ENCODE measurements at places on chromosomes 1 and 21.

GRCh38 chr1:16135501-16135900 lies 20.4 kb downstream of the EPHA2 start:
- no peak for DNase-seq

- DNase-seq, result no peak
These were observed 82.7 kb upstream of the ZBTB18 start for GRCh38 chr1:243968413-243968812.

DNA sequence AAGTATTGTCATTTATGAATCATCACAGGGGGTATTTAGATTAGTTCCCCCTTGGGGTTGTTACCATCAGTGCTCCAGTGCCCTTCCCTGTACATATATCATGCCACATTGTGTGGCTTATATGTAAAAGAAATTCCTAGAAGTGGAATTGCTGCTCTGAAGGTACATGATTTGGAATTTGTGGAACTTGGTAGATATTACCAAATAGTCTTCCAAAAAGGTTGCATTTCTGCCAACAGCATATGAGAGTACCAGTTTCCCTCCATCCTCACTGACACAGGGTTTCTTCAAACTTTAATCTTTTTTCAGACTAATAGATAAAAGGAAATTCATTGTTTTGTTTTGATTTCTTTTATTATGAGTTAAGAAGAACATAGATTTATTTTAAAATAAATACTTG lies 41.3 kb downstream of the AKNAD1 start:
- DNase-seq, result no peak

- DNase-seq, result peak; percentile 28
These were observed 40.8 kb upstream of the KCTD3 start for GRCh38 chr1:215526147-215526845.

DNA sequence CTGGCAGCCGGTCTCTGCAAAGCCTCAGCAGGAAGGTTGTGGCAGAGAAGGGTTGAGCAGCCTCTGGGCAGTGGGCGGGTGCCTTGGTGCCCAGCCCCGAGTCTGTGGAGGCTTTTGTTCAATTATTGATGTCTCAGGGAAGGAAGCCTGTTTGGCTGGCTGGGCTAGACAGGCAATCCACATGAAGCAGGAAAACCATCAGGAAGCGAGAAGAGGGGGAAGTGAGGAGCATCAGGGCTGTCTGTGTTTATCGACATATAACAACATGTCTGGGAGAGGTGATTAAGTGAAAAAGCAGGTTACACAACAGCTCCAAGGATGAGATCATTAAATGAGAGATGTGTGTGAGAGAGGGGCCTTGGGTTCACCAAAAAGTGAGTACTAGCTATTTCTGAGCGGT lies 105.4 kb downstream of the UBE2U start:
- DNase-seq, result no peak

DNA sequence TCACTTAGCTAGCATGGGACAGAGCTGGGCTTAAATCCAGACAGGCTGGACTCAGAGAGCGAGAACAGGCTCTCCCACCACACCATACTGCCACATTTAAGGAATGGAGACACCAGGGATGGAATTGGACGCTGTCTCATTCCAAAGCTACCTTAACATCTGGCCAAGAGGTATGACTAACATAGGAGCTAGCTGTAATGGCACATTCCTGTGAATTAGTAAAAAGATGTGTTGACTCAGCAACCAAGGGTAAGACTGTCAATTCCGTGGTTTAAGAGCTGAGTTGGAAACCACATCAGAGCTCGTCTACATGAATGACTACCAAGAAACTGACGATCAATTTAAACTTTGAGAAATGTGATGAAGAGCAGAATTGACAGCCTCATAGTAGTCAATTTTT lies 8.3 kb upstream of the TNFRSF9 start:
- DNase-seq, result peak; percentile 82

DNA sequence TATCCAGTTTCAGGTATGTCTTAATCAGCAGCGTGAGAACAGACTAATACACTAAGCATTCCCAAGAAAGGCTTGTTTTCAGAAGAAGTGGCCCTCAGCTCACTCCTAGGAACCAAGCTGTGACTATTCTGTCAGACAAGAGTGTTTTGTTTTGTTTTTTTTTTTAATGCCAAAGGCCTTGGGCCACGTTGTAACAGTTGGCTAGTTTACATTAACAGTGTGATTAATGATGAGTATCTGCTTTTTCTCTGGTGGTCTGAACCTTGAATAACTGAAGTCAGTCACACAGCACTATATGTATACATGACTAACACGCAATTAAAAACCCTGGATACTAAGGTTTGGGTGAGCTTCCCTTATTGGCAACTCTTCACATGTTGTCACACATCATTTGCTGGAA lies 21.9 kb downstream of the DPYD start:
- DNase-seq, result no peak

- DNase-seq, result no peak
These were observed 30.2 kb upstream of the DISC1 start for GRCh38 chr1:231596337-231596791.

DNA sequence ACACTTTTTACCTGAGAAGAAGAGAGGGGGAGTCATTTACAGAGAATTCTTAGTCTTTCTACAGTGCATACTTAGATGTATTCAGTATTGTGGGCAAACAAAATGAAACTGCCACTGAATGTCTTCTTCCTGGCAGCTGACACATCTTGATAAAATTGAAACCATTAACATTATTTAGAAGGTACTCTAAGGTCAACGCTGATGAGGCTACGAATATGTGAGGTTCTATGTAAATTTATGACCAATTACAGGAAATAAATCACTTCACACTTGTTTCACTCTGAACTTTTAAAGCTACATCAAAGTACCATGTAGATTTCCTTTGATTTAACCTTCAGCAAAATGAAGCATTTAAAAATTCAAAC lies 51.3 kb upstream of the GFI1 start:
- no peak for DNase-seq

- no peak for DNase-seq
These were observed 28.1 kb downstream of the AK4 start for GRCh38 chr1:65176056-65176450.

DNA sequence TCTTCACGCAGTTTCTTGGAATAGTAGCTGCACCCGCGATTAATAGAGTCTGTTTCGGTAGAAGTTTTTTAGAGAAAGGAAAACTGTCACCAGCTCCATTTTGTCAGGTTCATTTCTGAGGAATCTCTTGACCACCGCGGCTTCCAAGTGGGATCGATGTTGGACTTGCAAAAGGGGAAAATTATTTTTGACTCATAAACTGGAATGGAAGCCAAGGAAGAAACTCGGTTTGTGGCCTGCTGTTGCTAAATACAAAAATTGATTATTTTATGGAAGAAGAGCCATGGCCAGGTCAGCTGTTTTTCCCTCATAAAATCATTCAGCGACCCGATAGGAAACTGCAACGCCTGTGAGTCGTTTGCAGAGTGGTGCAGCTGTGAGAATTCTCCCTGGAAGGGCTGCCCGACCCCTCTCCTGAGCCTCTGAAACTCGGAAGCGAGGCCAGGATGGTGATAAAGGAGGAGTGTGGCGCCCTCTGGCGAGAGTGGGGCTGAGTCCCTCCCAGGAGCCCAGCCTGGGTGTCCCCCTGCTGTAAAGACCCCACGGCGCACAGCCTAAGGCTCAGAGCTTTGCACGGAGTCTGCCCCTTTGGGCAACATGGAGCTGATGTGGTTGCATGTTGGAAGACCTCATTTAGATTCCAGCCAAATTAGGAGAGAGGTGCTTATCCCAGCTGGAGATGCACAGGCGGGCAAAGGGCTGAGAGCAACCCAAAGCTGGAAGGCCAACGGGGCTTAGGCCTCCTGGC lies 83.6 kb upstream of the SLC25A33 start:
- DNase-seq, result no peak

DNA sequence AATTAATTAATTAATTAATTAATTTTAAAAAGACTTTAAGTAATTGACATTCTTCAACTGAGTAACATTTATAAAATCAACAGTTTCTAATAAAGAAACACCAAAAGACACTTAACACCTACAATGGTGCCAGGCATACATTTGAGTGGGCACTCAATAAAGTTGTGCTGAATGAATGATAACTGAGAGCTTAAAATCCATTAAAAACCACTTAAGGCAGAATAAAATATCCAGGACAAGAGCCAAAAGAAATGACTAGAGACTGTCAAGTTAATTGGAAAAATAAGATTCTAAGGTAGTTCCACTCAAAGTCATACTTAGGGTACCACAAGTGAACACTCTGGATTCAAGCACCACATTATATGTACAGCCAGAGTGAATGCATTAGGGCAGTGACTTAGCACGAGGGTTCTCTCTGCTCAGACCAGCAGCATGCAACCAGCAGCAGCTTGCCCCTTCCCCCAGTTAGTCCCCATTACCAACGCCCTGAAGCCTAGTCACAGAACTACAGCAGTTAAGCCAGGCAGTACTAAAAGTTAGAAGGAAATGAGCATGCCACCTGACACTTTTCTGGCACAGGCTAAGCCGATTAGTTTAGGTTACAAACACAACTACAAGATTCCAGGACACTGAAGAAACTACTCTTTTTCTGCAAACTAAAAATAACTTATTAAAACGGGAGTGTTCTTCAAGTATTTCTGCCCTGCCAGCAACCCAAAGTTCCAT lies 46.5 kb downstream of the LUZP1 start:
- no peak for DNase-seq

DNA sequence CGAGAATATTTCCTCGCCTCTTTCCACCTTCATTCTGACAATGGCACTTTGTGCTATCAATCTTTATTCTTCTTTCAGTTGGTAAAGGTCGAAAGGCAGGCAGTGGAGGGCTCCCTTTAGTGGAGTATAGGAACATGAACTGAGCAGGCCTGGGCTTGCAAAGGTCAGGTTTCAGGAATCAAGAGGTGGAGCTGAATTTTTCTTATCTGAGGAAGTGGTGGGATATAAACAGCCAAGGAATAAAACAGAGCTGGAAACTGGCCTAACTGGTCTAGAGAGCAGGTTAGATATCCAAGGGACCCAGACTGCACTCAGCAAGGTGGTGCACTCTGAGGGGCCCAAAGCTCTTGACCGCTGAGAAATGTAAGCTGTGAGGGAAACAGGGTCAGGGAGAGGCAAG lies 99.1 kb downstream of the PLA2G4A start:
- DNase-seq, result no peak

DNA sequence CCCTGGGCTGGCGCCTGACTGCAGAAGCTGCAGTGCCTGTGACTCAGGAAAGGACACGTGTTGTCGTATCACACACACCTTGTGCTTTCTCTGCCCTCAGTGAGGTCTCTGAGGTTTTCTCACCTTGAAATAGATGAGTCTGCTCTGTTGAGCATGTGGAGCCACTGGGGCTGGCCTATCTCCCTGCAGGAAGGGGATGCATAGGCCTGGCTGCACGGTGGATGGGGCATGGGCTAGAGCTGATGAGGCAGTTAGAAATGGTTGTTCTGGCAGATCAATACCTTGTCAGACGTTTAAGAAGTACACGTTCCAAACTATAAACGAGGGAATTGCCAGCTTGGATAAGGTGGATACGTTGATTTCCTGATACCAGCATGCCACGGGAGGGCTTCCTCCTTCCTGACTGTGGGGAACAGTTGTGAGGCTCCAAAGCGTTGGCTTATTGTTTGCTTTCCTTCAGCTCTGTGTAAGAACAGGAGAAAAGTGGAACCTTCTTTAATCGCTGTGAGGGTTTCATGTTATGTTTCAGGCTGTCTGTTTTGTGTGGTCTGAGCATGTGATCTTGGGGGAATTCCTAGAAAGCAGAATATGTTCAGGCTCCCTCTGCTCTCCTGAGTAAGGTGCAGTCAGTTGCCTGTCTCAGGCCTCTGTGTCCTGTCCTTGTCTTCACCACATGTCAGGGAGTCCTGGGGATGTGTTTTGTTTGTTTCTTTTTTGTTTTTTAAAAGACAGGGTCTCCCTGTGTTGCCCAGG lies 44.8 kb downstream of the PCNT start:
- DNase-seq, result no peak

DNA sequence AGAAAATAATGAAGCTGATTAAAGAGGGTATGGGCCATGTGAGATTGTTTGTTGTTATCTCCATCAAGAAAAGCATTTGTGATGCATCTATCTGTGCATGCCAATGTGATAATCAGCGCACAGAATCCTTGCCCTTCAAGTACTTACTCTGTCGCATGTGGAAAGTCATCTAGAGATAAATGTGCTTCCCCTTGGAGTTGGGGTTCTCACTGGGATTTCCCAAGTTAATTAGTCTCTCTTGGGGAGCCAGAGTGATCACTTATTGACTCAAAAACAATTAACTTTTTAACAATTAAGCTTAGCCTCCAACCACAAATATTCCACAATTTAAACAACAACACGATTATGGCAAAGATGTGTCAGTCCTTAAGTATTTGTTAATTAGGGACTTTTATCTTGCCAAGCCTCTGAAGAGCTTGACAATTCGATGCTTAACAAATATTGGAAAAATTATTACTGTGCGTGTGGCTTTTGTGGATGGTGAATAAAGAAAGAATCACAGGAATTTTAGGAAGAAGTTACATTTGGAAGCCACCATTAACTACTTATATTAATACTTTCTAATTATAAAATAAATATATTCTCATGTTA lies 17.5 kb downstream of the RHOU start:
- DNase-seq, result no peak

GRCh38 chr1:71950579-71950978 lies 331.8 kb downstream of the NEGR1 start:
- DNase-seq, result no peak

- no peak for DNase-seq
These were observed 98.0 kb downstream of the KCNN3 start for GRCh38 chr1:154772056-154772455.
